ENCODE measurements at places on chromosomes 11 and 22. TPM values are rescaled to one million over a fixed set of nuclear protein-coding genes. Genes with fewer than 3 reads are reported as not detected.

DNA sequence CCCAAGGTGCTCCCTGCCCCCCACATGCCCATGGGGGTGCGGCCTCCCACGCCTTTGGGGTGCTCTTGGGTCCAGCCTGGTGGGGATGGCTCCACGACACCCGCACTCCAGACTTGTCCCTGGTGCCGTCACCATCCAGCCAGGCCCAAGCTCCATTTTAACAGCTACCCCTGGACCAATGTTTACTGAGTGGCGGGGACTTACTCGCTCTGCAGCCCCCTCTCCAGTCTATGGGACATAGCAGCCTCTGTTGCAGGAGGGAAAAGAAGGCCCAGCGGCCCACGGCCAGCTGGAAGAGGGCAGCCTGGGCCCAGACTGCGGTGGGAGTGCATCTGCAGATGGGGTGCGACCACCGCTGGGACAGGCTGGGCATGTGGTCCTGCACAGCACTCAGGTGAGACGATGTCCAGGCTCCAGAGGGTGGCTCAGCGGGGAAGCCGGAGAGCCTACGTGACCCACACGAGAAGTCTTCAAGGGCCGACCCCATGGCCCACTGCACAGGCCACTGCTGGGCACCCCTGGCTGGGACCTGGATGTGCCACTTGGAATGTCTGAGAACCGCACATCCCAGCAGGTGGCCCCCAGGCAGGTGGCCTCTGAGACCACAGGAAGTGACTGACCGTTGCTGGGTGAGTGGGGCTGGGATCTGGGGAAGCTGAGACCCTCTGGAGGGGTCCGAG lies 18.1 kb downstream of the IL17REL start:
- DNase-seq: no peak

DNA sequence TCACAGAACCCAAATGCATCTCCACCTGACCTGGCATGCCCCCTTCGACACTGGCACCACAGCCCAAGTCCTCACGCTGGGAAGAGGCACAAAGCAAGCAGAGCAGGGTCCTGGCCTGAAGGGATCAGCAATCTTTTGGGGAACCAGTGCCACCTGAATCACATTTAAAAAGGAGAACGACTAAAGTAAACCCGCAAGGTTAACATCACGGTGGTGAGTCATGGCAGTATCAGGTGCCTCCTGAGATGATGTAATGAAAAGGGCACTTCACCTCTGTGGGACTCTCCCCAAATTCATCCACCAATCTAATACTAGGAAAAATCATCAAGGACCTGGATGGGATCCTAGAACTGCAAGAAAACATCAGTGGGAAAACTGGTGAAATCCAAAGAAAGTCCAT lies 44.9 kb downstream of the PACSIN2 start:
- no peak for DNase-seq

GPHA2 gene
- 2.2 TPM for polyA plus RNA-seq

DNA sequence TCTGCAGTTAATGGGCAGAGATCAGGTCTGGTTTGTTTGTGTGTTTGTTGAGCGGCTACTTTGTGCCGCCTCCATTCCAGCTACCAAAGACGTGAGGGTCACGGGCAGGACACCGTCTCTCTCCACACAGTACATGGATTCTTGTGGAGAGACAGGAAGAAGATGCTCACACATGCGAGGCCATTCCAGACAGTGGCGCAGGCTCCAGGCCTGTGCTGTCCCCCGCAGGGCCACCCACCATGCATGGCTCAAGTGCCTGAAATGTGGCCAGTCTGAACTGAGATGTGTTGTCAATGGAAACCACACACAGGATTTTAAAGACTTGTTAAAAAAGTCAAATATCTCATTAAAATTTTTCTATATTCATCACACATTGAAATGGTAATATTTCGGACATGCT lies 848.3 kb downstream of the TBC1D22A start:
- DNase-seq: no peak

DNA sequence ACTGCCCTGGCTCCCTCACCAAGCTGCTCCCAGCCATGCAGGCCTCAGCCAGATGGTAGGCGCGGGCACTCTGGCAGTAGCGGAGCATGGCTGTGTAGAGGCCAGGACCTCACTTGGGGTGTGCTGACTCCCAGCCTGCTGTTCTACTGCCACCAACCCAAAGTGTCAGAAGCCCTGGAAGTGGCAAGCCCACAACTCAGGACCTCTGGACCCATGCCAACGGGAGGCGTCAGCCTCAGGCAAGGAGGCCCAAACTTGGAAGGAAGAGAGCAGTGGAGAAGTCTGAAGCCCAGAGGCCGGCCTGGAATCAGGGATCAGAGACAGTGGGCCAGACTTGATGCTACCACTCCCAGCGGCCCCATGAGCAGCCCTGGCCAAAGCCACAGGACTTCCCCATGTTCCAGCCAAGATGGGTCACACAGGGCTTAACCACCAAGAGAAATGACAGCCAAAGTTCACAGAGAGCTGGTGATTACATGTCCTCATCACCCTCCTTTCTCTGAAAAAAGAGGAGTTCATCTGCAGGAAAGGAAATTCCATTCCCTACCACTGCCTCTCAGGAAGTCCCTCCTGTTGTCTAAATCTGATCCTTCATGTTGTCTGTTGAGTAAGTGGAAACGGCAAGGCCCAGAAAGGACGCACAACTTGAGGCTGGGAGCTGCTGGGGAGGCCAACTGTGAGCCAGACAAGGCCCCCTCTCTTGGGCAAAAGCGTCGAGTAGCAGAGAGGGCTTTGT lies 4.4 kb downstream of the ARRB1 start:
- DNase-seq: no peak

DNA sequence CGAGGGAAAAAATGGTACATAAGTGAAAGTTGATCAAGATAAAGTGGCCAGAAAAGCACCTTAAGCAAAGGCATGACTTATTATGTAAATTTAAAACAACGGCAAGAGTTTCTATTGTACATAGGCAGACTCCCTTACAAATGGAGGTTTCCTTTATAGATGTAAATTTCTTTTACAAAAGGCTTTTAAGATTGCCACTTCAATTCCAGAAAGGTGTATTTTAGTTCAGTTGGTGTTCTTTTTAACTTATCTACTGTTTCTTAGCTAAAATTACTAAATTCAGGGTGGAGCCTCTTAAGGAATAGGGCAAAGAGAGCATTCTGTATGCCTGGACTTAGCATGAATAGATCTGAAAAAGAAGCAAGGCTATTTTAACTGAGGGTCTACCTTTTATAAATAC lies 24.9 kb upstream of the GNAZ start:
- DNase-seq: no peak

GRCh38 chr22:39132281-39132680 lies 20.2 kb downstream of the CBX7 start:
- DNase-seq: no peak

DNA sequence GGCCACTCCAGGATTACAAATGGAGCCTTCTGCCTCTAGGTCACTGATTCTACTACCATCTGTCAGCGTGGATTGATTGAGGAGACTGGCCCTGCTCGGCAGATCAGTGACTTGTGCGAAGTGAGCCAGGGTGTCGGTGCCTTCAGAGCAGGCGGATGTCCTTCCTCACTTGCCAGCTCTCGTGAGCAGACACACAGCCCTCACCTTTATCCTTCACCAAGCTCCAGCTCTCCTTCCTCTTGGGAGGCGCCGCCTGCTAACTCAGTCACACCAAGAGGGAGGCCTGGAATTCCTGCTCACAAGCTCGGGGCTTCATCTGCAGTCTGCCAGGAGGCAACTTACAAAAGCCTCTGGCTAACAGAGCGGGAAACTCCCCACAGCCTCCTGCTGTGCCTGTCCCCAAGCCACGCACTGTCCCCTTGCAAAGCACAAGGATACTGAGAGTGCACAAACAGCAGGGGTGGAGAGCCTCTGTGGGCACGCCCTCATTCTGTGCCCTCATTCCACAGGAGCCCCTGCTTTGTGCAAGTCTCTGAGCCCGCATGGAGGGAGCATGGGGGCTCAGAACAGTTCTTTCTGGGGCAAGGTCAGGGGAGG lies 3.5 kb upstream of the TCF20 start:
- DNase-seq: no peak

UPK2 gene
- 13.8 TPM for polyA plus RNA-seq

SMIM35 gene
- polyA plus RNA-seq: 0.30 TPM

GRCh38 chr11:117733316-117733715 lies 63.7 kb downstream of the DSCAML1 start:
- DNase-seq: no peak

AMPD3 gene
- 7.7 TPM for polyA plus RNA-seq

- no peak for DNase-seq
Measured at GRCh38 chr11:16474659-16475058, 118.3 kb upstream of the SOX6 start.

GRCh38 chr11:35681163-35681767 lies 18.7 kb downstream of the TRIM44 start:
- DNase-seq: no peak

- no peak for DNase-seq
Measured at GRCh38 chr11:102669664-102670063, 35.9 kb downstream of the MMP27 start.

DNA sequence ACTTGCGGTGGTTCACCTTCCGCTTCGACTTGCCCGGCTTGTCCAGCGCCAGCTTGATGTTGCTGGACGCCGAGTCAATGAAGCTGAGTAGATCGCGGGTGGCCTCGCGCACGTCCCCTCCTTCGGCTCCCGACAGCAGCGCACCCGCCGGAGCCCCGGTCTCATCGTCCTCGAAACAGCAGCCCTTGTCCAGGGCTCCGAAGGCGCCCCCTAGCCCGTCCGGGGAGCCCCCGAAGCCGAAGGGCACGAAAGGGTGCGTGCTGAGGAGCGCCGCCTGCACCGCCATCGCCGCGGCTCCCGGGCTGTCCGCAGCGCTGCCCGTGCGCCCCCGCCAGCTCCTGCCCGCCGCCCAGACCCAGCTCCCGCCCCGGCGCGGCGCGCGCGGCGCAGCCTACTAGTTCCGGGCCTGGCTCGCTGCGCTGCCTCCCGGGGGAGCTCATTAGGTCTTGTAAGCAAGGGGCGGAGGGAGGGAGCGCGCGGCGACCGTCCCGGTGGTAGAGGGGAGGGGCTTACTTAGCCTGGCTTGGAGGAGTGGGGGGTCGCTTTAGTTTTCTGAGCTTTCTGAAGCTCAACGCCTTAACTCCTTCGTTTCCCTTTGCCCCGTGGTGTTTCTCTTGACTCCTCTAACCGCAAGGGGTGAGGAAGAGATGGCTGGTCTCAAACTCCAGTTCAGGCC lies at the start of gene FAM181B:
Gene FAM181B (minus strand): TSS at position 421 of the 676 bp plus-strand sequence. CDS start 135 bp downstream, at position 286.
- DNase-seq: no peak

DNA sequence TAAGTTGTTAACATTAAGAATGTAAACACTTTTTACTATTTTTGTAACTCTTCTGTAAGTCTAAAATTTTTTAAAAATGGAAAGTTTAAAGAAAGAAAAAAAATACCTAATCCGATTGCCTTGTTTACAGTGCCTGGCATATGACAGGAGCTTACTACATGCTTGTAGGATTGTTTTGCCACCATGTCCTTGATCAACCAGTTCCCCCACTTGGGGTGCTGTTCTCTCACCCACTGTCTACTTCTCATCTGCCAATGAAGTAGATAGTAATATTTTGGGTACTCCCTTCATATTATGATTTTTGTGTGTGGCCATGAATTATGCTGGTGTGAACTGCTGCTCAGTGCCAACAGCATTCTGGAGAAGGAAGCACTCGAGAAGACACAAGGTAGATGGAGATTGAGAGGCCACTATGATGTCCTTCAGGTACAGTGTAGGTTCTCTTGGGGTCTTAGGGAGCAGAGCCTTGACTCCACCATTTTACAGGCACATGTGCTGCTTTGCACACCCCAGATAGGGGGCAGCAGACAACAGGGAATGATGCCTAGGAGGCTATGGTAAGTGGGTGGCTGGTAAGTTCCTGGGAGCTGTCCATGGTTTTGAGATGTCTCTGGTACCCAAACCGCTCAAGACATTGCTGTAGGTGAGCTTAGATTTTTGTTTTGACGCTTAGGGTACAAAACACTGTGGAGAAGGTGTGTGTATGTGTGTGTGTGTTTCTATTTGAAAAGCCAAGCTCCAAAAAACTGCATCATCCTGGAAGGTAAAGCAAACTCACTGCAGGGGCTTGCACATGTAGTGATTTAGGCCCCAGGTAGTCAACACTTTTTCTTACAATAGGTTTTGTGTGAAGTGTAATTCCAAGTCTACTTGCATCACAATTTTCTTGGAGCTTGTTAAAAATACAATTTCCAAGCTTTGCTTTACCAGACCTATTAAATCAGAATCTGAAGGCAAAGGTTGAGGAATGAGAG lies 494.5 kb upstream of the LARGE1 start:
- DNase-seq: peak; percentile 86

- DNase-seq: no peak
Measured at GRCh38 chr11:30091737-30092136, 74.9 kb upstream of the KCNA4 start.

DNA sequence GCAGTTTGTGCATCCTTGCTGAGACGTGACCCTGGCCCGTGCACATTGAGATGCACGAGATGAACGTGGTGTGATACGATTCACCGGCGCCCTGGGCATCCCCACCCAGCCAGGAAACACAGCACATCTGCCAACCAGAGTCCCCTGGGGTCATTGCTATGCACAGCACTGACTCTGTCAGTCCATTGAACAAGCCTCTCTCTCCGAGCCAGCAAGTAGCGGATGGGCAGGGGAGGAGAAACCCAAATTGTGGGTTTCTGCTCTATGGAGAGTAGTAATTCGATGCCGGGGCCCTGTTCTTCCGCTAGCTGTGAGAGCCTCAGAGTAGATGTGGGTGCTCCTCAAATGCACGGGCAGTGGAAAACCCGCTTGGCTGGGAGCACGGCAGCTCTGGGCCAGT lies 85.1 kb downstream of the ARHGAP8 start:
- DNase-seq: no peak

DNA sequence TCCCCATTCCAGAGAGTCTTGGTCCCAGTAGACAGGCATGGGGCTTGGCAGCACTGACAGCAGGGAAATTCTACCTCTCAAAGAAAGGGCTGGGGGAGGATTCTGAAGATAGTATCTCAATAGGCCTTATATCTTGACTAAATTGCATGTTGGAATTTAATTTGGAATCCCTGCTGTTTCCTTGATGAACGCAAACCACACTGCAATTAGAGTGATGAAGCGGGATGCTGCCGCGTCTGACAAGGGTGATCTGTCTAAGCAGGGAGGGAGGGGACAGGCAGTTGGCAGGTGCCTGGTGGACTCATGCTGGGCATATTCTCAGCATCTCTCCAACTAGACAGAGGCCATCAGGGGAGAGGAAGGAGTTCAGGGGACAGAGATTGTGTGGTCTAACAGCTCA lies 48.4 kb downstream of the COMMD9 start:
- no peak for DNase-seq

ELF5 gene
- polyA plus RNA-seq: 77.8 TPM

- DNase-seq: no peak
Measured at GRCh38 chr22:50190941-50191741, 5.4 kb downstream of the TRABD start.

DNA sequence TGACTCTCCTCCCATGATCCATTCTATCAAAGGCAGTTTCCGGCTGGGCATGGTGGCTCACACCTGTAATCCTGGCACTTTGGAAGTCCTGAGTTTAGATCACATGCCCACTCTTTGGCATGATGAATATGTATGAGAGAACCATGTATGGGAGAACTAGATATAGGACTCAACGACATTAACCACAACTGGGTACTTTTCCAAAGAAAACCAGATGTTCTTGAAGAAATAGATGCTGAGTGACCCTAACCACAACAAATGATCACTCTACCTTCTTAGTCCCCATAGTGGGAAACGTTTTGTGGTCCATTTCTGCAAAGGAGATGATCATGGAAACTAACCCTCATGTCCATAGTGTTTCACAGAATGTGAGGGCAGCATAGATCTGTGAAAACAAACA lies 13.6 kb downstream of the FJX1 start:
- DNase-seq: no peak

- no peak for DNase-seq
Measured at GRCh38 chr11:60844870-60845221, 2.9 kb downstream of the CCDC86 start.

THAP12 gene
- 71.4 TPM for polyA plus RNA-seq

DBX1 gene
- polyA plus RNA-seq: not detected

All from left renal cortex interstitium (tissue), 4 donors.